Cortex of kidney (tissue), 1 donor: ENCODE measurements at places on chromosomes 7 and 10.

- no peak for DNase-seq
These were observed 181.6 kb upstream of the NEBL start for GRCh38 chr10:21078410-21079329.

GRCh38 chr7:82122275-82122674, 321.3 kb downstream of the CACNA2D1 start:
- DNase-seq: no peak

GRCh38 chr10:71714031-71714410, 5.6 kb downstream of the C10orf105 start:
- no peak for DNase-seq

DNA sequence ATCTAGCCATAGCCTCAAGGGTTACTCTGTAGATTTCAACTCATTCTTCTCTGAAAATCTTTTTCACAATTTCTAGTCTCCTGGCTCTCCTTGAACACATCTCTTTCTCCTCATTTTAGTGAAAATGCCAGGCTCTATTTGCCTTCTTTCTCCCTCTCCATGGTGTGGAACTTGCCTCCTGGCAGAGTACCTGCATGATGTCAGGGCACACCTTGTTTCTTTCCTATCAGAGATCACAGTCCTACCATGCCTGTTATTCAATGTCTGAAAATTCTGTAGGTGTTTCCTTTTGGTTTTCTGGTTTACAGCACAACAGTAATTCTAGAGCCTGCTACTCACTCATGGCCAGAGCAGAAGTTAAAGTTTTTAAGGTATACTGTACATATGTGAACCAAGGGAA, 237.8 kb downstream of the ADK start:
- no peak for DNase-seq

DNA sequence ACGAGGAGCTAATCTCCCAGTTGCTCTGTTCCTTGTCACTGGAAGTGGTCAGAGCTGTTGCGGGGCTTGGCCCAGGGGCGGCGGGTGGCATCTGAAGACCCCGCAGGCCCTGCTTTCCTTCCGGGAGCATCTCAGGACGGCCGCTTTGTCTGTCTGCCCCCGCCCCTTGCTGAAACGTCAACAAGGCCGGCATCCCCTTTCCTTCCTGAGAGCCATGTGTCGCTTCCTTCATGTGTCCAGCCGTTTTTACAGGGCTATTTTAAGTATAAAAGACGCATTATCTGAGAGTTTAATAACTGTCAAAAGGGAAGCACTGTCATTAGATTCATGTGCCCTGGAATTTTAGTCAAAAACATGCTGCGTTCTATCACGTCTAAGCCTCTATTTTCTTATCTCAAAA, 110.4 kb downstream of the CUX1 start:
- no peak for DNase-seq

DNA sequence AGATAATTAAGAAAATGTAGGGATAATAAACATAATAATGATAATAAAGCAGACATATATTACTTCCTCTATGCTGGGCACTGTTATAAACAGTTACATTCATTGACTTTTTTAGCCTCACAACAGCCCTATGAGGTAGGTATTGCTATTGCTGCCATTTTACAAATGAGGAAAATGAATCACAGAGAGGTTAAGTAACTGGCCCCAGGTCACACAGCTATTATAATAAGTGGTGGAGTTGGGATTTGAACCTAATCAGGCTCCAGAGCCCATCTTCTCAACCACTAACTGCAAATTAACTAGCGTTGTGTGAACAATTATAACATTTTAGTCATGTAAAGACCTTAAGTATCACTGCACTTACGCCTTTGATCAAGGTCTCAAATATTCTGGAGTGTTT, 62.5 kb upstream of the PIK3CG start:
- no peak for DNase-seq

DNA sequence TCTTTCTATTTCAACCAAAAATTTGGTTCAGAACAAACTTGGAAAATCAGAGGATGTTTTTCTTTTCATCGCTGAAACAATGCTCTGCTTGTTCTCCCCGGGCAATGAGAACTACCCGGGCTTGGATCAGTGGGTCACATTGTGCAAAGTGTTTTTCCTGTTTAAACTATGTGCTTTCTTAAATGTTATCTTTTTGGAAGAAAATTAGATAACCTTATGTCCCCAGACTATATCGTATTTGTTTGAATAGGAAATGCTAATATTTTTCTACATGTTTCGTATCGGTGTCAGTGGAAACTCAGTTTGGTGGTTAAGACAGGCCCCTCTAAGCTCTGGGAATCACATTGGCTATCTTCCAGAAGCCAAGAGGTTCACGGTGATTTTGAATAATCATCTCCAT, 319.5 kb upstream of the NFE2L3 start:
- DNase-seq: no peak

GRCh38 chr7:54841772-54842697, 83.0 kb upstream of the SEC61G start:
- DNase-seq: no peak

DNA sequence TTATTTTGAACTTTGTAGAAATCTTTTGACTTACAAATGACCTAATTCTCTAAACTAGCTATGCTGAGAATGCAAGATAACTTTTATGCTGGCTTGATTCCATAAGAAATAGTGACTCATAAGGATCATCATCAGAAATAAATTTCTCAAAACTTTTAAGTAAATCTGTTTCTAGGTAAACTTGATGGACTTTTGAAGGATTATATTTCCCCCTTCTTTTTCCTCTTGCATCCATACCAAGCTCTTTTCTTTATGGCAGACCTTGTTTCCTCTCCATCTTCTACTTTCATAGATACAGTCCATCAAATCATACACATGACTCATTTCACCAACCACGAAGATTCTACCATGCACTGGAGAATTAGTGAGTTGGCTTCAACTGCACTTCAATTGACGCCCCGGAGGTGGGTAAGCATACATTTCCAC, 336.3 kb downstream of the KCNMA1 start:
- no peak for DNase-seq

- DNase-seq: no peak
These were observed 155.6 kb downstream of the RAPGEF5 start for GRCh38 chr7:22201186-22201880.

- DNase-seq: no peak
These were observed 36.7 kb downstream of the CDK6 start for GRCh38 chr7:92799446-92800211.

GRCh38 chr10:99396471-99396870, 34.0 kb downstream of the GOT1 start:
- DNase-seq: no peak

DNA sequence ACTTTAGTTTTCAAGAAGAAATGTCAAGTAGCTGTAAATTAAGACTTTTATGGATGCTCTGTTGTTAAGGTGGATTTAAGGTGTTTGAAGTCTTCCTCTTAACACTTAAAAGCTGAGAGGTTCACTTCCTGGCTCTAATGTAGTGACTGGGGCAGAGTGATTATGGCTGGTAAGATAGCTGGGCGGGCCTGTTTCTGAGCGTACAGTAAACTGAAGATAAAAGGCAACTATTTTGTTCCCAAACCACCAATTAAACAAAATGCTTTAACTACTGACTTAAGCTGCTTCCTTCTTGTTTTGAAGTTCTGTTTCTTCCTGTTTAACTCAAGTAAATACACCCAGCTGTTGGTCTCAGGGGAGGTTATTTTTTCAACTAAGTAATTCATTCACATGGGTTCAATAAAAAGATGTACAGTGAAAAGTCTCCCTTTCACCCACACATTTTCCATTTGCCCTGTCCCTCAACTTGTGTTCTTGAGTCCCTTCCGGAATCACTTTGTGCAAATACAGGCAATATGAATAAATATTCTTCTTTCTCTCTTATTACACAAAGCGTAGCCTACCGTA, 19.3 kb downstream of the VWA2 start:
- DNase-seq: no peak

DNA sequence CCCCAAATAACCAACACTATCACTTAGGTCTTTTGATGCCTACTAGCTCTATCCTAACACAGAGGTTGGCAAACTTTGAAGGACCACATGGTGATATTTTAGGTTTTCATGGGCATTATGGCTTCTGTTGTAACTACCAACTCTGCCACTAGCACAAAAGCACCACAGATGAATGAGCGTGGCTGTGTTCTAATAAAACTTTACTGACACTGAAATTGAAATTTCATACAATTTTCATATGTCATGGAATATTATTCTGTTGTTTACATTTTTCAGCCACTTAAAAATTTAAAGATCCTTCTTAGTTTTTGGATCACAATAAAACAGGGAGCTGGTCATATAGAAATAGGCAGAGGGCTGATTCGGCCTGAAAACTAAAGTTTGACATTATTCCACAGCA, 26.4 kb downstream of the CBX3 start:
- no peak for DNase-seq

GRCh38 chr10:2850202-2850601, 217.1 kb upstream of the PFKP start:
- no peak for DNase-seq

GRCh38 chr7:72217151-72217550, 195.0 kb downstream of the CALN1 start:
- no peak for DNase-seq

- DNase-seq: no peak
These were observed 2.5 kb downstream of the KIAA1549 start for GRCh38 chr7:138978541-138979184.

- DNase-seq: no peak
These were observed 17.7 kb downstream of the WDR91 start for GRCh38 chr7:135193615-135194081.

GRCh38 chr10:123166618-123167017, 12.4 kb downstream of the BUB3 start:
- DNase-seq: no peak

DNA sequence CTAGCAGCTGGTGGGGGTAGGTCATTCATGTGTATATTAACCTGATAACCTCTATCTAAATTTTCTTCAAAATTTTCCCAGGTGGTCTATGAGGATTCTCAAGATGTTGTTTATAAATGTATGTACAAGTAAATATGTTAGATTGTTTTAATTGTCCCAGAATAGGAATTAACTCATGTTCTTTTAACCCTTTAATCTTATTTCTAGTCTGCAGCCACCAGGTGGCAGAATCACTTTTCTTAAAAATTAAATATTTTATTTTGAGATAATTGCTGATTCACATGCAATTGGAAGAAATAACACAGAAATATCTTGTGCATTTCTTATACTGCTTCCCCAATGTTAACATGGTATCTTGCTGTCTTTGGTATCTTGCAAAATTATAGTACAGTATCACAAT, 589.5 kb downstream of the ARL4A start:
- DNase-seq: no peak

DNA sequence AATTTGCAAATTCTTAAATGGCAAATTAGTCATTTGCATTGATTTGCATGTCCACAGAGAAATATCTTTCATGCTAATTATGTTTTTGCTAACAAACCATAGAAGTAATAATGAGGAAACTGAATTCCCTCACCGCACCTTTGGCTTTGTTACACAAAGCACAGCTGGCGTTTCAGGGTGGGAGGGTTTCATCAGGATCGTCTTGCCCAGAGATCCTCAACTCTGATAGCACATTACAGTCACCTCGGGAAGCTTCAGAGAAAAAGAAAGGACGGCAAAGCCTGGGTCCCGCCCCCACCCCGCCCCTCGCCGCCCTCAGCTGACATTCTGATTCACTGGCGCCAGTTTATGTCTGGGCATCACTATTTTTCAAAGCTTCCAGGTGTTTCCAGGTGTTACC, 119.4 kb downstream of the PTPRN2 start:
- DNase-seq: no peak

- DNase-seq: no peak
These were observed 12.5 kb upstream of the KLHL7 start for GRCh38 chr7:23093111-23093510.

DNA sequence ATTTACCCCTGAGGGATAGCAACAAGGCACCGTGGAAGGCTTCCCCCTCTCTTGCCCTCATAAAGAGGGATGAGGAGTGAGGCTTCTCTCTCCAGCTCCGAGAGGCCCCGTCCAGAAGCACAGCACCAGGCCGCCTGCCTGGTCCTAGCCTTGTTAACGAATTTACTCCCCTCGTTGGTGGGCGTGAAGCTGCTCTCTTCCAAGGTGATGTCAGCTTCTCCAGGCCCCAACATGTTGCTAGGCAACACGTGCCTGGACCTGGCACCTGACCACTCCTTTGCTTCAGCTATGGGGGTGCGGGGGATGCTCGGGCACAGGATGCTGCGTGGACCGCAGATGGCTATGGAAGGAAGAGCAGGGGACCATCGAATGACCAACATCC, 135.2 kb upstream of the MGMT start:
- no peak for DNase-seq

DNA sequence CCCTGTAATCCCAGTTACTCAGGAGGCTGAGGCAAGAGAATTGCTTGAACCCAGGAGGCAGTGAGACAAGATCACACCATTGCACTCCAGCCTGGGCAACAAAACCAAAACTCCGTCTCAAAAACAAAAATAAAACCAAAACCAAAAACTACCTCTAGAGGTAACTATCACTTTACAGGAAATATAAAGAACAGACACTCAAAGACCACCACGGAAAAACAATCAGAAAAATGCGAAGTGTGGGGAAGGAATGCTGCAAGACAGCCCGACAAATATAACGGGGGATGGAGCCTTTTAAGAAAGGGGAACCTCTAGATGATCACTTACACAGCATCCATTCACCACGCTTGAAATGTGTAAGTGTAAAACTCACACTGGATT, 4.3 kb downstream of the HNRNPF start:
- no peak for DNase-seq
